AG09309 (cell line): ENCODE measurements at places on chromosomes 1 and 21.

DNA sequence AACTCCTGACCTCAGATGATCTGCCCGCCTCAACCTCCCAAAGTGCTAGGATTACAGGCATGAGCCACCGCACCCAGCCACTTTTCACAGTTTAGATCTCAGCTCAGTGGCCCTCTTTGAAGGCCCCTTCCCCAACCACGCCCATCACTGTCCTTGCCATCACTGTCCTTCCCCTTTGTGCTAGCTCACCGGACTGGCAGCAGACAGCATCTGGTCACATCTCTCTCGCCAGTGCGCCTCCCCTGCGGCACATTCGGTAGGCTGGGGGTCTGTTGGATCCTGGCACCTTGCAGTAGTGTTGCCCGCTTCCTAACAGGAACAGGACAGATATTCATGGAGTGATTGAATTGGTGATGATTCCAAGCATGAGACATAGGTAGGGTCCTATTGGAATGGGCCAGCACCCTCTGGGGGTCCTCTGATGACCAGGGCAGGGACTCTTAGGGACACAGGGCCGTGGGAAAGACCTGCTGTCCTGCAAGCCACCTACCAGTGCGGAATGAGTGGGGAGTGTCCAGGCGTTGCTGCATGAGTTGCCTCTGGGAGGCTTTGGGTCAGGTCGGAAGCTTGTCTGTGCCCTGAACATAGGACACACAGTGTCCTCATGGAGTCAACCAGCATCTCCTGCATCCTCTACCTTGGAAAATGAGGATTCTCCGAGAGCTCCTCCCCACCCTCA, 178.8 kb upstream of the VAMP3 start:
- no peak for DNase-seq

GRCh38 chr1:234239515-234239914, 133.7 kb upstream of the COA6 start:
- DNase-seq, result no peak

- no peak for DNase-seq
Observed at GRCh38 chr1:230262867-230263567, 163.1 kb downstream of the PGBD5 start.

DNA sequence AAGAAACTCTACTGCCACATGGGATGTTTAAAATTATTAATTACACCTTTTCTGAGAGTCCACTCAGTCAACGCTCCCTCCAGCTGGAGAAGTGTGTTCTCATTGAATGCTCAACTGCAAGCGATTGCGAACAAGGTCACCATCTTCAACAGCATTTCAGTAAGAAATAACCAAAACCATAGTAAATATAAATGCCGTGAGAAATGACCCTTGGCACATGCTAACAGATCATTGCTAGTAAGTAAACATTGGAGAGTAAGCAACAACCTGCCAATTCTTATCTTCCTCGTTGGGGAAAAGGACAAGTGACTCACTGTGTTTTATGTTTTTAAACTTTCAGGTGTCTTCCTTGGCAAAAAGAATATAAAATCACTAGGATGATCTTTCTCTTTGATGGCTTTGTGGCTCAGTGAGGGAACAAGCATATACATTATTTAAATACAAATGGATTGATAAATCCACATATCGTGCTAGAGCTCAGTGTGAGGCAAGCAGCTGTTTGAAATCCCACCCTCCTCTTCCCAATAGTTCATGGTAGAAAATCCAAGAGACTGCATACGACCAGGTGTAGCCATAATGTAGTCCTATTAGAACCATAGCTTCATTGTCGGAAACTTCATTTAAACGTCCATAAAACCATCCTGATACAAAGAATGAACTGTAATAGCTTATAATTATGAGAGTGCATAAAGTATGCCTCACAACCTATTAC, 214.6 kb downstream of the GRIK1 start:
- no peak for DNase-seq

GRCh38 chr1:43282220-43283195, 2.9 kb downstream of the C1orf210 start:
- DNase-seq, result no peak

GRCh38 chr1:171500803-171501202, 15.5 kb downstream of the PRRC2C start:
- DNase-seq, result no peak

DNA sequence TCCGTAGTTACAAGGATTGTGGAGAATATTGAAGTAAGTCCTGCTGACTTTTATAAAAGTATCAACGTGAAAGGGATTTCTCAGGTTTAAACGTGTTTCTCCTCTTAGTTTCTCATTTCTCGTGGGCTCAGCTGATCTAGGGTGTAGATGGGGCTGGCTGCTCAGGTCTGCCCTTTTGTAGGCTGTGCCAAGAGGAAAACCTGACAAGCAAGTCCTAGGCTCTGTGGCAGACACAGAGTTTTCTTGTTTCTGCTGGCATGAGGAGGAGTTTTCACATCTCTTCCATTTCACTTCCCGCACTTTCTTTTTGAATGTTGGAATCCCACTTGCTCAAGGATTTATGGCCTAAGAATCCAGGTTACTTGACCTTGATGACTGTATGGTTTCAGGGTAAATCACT, 14.8 kb downstream of the VPS13D start:
- DNase-seq, result no peak

GRCh38 chr1:243488459-243489157, 232.8 kb downstream of the SDCCAG8 start:
- DNase-seq, result no peak

- DNase-seq, result peak; percentile 5
Observed at GRCh38 chr1:220789532-220790147, 2.9 kb downstream of the MTARC1 start.

DNA sequence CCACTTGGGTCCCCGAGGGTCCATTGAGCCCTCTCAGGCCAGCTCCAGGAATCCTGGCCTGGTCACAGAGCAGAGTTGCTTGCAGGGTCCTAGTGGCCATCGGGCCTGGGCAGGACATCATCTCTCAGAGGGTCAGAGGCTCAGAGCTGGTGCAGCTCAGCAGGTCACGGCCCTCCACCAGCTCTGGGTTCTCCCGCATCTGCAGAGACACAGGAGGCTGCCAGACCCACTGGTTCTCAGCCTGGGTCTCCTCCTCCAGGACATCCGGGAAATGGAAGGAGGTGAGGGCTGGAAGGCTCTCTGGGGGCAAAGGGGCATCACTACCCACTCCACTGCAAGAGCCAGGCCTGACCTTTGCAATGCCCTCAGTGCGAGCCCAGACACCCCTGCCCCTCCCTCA, 6.5 kb downstream of the TMEM54 start:
- DNase-seq, result no peak

DNA sequence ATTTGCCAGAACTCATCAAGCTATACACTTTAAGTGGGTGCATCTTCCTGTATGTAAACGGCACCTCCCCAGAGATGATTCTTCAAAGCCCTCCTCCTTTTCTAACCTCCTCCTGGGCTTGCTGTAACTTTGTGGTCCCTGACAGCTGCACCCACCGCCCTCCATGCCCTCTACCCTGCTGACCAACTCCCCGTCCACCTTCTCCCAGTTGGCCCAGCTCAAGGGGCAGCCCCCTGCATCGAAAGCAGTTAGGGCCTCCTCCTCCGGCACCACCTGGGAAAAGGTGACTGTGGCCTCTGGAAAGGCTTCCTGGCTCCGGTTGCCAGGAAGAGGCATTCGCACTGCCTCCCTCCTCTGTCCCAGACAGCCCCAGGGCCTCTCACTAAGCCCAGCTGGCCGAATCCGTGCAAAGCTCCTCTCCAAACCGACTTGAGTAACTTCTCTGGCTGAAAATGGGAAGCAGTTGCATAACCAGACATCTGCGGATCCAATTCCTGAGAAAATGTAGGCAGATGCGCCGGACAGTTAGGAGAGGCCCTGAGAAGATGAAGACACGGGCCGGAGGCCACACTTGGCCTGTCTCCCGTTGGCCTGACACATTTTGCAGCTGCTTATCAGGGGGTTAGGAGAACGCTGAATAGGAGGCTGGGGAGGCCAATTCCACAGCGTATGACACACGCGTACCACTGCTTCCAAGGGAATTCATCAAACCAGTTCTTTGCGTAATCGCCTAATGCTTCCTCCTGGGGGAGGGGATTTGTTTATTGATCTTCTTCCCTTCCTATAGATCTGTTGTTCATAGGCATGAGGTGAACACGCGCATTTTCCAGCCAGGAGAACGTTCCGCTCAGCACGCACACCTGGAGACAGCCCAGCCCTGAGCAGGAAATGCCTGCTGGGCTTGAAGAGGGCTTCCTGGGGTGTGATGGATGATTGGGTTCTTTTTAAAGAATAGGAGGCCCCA, 48.7 kb upstream of the COL6A2 start:
- peak; percentile 100 for DNase-seq

- no peak for DNase-seq
Observed at GRCh38 chr1:178849918-178850317, 21.0 kb downstream of the ANGPTL1 start.

GRCh38 chr21:29074007-29074376, 544 bp upstream of the CCT8 start:
- DNase-seq, result no peak

DNA sequence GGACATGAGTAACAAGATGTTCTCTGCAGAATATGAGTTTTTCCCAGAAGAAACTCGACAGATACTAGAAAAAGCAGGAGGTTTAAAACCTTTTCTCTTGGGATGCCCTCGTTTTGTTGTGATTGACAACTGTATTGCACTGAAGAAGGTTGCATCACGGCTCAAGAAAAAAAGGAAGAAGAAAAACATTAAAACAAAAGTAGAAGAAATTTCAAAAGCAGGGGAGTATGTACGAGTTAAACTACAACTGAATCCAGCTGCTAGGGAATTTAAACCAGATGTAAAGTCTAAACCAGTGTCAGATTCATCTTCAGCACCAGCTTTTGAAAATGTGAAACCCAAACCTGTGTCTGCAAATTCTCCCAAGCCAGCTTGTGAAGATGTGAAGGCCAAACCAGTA, 92.5 kb downstream of the TTC3 start:
- peak; percentile 13 for DNase-seq

GRCh38 chr1:196777603-196778002, 3.0 kb downstream of the CFHR3 start:
- DNase-seq, result no peak
